Lower leg skin (tissue), 4 donors: ENCODE measurements at places on chromosomes 1 and 21. TPM values are rescaled to one million over a fixed set of nuclear protein-coding genes. Genes with fewer than 3 reads are reported as not detected.

GRCh38 chr21:35720208-35720731 lies 340.1 kb downstream of the SETD4 start:
- DNase-seq: no peak

DNA sequence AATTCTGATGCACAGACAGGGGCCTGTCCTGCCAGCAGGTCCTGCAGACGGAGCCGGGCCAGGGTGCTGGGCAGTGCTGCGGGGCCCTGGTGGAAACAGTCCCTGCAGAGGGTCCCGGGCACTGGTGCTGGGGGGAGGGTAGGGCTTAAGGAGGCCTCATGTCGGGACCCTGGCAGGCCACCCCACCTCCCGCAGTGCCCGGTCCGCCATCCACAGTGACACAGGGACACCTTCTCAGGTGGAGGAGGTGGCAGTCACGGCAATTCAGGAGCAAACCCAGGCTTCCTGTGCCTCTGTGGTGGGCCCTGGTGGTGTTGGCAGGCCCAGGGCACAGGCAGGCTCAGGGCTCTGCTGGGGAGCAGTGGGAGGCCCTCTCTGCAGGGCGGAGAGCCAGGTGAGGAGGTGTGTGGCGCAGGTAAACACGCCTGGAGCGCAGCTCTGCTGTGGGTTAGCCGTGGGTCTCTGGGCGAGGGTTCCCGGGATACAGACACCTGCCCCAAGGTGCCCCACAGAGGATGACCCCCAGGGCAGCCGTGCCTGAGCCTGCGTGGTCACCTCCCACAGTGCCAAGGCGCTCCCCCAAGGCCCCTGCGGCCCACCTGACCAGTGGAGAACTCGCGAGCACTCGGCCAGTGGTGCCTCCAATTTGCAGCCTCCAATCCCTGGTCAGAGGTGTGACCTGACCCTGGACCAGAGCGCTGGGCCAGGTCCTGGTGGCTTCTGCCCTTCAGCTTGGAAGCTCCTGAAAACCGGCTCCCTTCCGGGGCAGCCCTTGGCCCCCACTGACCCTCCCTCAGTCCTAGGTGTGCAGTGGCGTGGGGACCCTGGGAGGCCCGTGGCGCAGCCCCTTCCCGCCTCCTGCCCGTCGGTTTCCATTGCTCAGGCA lies 19.2 kb downstream of the COL18A1 start:
- no peak for DNase-seq

- DNase-seq: no peak
Measured at GRCh38 chr21:19433623-19434022, 1030.0 kb upstream of the TMPRSS15 start.

- DNase-seq: no peak
Measured at GRCh38 chr1:222582099-222582774, 7.5 kb downstream of the TAF1A start.

GRCh38 chr1:158121604-158122254 lies 59.0 kb upstream of the CD1D start:
- no peak for DNase-seq

DNA sequence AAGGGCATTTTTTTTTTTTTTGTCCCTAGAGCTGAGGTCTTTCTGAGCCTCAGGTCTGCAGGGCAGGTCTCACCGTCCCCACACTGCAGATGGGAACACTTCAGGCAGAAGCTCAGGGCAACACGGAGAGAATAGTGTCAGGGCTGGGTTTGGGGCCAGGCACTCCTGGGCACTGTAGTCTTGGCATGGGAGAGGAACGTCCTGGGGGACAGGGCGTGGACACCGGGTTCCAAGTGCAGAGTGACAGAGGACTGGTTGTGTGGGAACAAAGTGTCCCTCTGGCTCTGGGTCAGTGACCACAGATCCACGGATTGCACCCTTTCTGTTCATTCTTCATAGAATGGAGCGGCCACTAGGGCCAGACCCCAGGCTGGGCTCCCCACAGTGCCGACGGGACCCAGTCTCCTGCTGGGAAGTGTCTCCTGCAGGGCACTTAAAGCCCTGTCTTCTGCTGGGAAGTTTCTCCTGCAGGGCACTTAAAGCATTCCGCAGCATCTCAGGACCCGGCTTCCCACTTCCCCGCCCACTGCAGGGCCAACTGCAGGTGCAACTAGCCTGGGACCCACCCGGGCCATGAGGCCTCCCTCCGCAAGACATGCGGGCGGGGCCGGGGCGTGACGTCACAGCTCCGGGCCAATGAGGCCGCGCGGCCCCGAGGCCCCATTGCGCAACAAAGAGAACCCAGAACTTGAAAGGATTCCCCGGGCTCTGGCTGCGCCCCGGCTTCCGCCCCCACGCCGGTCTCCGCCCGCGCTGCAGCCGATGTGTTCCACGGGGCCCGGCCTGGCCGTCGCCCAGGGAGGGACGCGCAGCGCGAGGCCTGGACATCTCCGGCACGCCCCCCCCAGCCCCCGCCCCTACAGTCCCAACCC lies 1.2 kb downstream of the GPR153 start:
- peak; percentile 84 for DNase-seq

DNA sequence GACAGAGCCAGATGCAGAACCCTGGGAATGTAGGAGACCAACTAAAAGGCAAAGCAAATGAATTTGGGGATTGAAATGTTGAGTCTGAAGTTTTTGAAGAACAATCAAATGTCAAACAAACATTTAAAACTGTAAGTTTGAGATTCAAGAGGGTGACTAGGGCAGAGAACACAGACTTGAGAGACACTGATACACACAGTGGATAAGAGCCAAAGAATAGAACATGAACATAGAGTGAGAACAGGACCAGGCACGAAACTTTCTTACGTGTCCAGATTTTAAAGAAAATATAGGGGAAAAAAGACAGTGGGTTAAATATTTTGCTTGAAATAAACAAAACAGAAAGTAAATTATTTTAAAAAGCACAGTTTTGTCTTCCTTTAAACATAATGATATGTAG lies 115.7 kb downstream of the DPYD start:
- DNase-seq: no peak

TEKT2 gene
- not detected for total RNA-seq

SLC2A5 gene
- 0.99 TPM for total RNA-seq

C1QTNF12 gene
- 9.8 TPM for total RNA-seq
